ENCODE measurements at places on chromosomes 11 and 22.

GRCh38 chr11:87036756-87037449 lies 831 bp upstream of the TMEM135 start:
- DNase-seq: no peak

DNA sequence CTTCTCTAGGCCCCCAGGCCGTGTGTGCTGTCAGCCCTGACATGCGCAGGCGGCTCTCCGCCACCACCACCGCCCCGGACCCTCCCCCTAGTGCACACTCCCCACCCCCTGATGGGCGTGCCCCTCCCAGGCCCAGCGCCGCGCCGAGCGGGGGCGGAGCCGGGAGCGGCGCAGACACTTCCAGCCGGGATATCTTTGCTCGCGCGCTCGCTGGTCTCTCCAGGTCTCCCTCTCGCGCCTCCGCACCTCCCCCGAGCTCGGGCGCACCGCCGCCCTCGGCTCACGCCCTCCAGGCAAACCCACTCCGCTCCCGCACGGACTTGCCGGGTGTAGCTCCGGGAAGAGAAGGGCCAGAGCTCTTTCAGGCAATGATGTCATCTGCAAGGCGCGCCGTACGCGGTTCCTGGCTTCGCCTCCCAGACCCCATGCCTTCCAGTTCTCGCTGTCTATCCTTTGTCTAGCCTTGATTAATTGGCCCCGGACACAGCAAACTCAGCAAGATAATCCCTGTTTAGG lies at the start of gene SCN3B:
TSS of gene SCN3B (minus strand) at position 59 of the 516 bp plus-strand sequence. CDS start 823 bp downstream, outside the sequence.
- peak; percentile 57 for DNase-seq

DNA sequence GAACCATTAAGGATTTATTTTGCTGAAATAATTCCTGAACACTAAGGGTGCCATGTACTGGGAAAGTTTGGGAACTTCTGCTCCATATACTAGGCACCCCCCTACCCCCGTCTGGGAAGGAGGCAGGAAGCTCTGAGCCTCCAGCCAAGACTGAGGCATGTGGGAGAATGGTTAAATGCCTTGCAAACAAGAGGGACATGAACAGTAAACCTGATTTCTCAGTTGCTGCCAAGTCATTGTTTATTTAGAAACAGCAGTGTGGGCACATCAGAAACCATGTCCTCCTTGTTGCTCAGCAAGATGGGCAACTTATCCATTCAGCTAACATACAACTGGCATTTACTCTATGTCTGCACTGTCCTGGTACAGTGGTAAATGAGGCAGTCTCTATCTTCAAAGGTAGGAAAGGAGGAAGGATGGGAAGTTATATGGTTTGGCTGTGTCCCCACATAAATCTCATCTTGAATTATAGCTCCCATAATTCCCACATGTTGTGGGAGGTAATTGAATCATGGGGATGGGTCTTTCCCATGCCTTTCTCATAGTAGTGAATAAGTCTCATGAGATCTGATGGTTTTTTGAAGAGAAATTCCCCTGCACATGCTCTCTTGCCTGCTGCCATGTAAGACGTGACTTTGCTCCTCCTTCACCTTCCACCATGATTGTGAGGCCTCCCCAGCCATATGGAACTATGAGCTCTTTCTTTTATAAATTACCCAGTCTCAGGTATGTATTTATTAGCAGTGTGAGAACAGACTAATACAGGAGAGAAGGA lies 459.1 kb downstream of the MIAT start:
- no peak for DNase-seq

DNA sequence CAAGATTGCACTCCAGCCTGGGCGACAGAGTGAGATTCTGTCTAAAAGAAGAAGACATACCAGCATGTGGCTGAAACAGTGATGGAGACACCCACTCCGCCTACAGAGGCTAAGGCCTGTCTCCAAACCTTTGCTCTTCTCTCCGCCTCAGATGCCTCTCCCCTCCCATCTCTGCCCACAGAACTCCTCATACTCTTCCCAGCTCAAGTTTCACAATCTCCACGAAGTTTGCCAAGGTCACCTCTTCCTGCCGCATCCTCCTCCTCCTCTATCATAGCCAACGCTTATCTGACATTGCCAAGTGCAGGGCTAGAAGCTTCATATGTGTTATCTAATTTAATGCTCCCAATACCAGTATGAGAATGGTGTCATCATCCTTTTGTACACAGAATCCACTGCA lies 25.9 kb upstream of the FBLN1 start:
- DNase-seq: no peak

GRCh38 chr22:42500836-42501179 lies 18.8 kb downstream of the RRP7A start:
- DNase-seq: no peak

DNA sequence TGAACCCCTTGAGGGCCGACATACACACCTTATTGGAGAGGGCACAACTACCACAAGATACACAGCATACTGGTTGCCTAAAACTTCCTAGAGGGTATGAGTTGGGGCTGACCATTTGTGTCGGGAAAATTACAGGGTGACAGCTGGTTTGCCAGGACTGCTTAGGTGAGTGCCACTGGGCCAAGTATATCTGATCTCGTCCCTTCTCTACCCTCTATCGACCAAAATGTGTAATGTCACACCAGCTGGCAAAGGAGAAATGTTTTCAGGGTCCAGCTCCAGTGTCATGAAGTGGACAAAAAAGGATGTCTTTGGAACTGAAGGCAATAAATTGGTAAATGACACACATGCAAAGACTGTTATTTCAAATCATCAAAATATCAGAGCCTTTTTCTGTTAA lies 126.1 kb downstream of the PGR start:
- DNase-seq: no peak

Measured in occipital lobe (tissue), 3 donors.